ENCODE measurements at places on chromosomes 4 and X.

DNA sequence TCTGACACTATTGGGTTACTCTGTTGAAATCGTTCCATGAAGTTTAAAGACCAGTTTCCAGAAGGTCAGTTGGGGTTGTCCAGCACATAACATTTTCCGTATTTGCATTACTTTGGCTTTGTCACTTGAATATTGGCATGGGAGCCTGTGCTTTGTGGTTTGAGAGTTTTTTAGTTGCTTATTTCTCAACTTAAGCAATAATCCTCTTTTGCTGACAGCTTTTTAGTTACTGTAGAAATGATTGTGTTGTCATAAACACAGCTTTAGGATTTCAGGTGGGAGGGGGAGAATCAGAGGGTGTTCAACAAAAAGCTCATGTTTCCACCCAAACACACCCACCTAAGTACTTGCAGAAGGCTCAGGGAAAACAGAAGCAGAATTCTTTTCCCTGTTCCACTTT is 210.7 kb upstream of the TLL1 start:
- no peak for DNase-seq

DNA sequence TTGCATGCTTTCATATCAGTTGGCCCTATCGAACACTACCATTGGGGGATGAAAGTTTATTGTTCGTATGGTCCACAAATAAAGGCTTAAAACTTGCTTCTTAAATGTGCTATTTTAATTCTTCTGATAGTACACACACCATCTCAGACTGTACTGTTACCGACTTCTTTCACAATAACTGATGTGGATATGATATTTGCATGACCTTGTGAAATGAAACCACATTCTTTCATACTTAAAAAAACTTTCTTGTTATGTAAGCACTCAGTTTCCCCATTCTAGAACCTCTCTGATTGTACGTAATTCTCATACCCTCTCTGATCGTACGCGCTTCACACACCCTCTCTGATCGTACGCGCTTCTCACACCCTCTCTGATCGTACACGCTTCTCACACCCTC is 12.0 kb upstream of the WDR19 start:
- no peak for DNase-seq

DNA sequence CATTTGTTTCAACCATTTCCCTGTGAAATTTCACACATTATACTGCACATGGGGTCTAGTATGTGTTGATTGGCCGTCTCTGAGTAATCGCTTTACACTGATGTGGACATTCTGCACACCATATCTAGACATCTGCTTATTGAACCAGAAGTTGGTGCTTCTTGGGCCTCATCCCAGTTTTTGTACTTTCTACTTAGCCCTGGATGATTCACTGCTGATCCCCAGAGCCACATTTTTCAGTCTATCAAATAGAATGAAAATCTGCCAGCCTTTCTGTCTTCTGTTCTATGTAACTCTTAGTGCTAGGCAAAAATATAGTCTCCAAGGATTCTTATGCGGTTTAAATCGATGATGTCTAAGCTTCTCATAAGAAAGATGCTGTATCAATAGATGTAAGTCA is 40.5 kb upstream of the RELL1 start:
- no peak for DNase-seq

- DNase-seq: no peak
Observed at GRCh38 chr4:8916906-8917305, 45.3 kb upstream of the HMX1 start.

DNA sequence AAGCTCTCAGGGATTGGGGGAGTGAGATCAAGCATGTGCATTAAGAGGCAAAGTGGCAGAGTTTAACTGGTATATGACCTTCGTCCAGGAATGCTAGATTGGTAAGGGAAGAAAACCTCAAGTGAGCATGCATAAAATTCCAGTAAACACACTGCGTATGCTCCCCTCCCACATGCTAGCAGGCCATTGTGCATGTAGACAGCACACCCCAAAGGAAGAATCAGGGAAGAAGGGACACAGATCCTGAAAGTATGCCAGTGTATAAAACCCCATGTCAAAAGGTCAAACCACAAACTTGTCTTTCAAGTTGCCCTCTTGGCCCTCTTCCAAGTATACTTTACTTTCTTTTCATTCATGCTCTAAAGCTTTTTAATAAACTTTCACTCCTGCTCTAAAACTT is 405.2 kb upstream of the CNKSR2 start:
- DNase-seq: no peak

- no peak for DNase-seq
Observed at GRCh38 chr4:97396605-97397004, 746.7 kb downstream of the STPG2 start.

GRCh38 chrX:1391707-1392375 is at the start of gene SLC25A6:
TSS of gene SLC25A6 (minus strand) at chrX:1392113. CDS start at chrX:1392009, 104 bp downstream.
- DNase-seq: peak; percentile 99

DNA sequence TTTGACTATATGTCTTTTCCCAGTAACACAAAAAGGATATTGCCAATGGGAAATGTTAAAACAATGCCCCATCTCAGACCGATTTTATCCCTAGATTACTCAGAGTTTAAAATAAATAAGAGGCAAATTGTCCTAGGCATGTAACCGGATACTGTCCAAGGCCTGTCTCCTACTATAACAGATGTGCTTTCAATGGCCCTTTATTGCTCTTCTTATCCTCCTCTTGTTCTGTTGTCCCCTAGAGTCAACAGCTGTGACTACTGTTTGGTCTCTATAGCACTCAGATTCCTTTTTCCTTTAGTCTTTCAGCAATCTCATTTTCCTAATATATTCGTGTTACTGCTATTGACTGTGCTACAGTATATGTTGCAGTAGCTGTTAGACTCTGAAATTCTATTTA is 66.8 kb upstream of the PLS3 start:
- no peak for DNase-seq

- peak; percentile 84 for DNase-seq
Observed at GRCh38 chr4:156971676-156972378, at the start of gene PDGFC. TSS of gene PDGFC (minus strand) at chr4:156971799. CDS start at chr4:156970903, 896 bp downstream.

- DNase-seq: no peak
Observed at GRCh38 chr4:56627985-56628384, 53.1 kb downstream of the HOPX start.

- no peak for DNase-seq
Observed at GRCh38 chr4:123943976-123944375, 547.4 kb downstream of the SPRY1 start.

- no peak for DNase-seq
Observed at GRCh38 chr4:54482529-54483200, 175.1 kb upstream of the KIT start.

GRCh38 chrX:54825716-54826438 is 18.3 kb downstream of the MAGED2 start:
- DNase-seq: no peak

- no peak for DNase-seq
Observed at GRCh38 chr4:19171832-19172231, 1079.9 kb upstream of the SLIT2 start.

DNA sequence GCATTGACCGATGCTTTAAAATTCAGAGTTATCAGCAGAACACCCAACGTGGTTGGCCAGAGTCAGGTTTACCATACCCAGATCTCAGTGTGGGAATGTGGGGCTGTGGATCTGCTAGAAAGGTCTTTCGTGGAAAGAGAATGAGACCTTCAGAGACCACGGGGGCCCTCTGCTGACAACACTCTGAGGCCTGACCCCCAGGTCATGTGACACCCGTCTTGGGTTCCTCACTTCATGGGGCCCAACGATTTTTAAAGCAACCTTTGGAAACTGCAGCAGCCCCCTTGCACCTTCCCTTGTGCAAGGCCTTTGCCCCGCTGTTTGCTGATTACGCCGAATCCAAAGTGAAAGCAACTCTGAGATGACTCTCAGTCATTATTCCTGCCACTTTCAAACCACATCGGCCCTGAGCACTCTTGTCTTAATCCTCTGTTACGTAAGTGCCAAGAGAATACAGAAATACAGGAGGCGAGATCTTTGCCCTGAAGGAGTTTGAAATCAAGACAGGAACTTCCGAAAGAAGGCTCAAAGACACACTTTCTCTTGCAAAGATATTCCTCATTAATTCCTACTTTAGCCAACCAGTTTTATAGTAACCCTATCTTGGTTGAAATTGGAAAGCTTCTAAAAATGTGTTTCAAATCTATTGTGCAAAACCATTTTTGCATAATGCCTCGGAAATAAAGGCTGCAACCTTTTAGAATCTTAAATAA is 88.3 kb downstream of the EVC2 start:
- peak; percentile 87 for DNase-seq

DNA sequence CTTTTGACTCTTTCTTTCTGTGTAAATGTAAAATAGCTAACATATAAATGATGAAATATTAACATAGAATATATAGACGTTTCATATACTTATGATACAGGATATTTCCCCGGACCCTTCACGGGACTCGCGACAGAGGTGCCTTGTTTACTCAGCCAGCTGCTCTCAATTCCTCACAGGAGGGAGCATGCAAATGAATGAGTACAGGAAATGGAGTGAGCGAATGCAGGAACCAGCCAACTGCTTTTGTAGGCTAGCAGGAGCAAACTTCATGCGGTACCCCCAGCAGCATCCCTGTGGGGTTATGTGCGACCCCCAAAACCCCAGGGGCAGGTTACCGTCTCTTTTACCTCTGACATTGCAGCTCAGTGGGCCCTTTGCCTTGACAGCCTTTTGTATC is 110.3 kb upstream of the PDHA2 start:
- no peak for DNase-seq

GRCh38 chrX:26511589-26512363 is 295.8 kb downstream of the MAGEB5 start:
- no peak for DNase-seq

Data from large intestine (tissue), 12 donors.